ENCODE measurements at places on chromosomes 2 and 18. TPM values are rescaled to one million over a fixed set of nuclear protein-coding genes. Genes with fewer than 3 reads are reported as not detected.

The KIAA2012 gene
- 0.19 TPM for polyA plus RNA-seq

The TUBB8B gene
- polyA plus RNA-seq, result not detected

The DSG2 gene
- polyA plus RNA-seq, result 3.8 TPM

The DSG1 gene
- 0.88 TPM for polyA plus RNA-seq

The ARHGEF33 gene
- 1.6 TPM for polyA plus RNA-seq

The AGBL5 gene
- polyA plus RNA-seq, result 18.8 TPM

The COL5A2 gene
- polyA plus RNA-seq, result 348 TPM

The RETREG2 gene
- polyA plus RNA-seq, result 42.0 TPM

The ABCG8 gene
- 0.10 TPM for polyA plus RNA-seq

The ADRA2B gene
- 2.7 TPM for polyA plus RNA-seq

The SPHKAP gene
- 41.8 TPM for polyA plus RNA-seq

DNA sequence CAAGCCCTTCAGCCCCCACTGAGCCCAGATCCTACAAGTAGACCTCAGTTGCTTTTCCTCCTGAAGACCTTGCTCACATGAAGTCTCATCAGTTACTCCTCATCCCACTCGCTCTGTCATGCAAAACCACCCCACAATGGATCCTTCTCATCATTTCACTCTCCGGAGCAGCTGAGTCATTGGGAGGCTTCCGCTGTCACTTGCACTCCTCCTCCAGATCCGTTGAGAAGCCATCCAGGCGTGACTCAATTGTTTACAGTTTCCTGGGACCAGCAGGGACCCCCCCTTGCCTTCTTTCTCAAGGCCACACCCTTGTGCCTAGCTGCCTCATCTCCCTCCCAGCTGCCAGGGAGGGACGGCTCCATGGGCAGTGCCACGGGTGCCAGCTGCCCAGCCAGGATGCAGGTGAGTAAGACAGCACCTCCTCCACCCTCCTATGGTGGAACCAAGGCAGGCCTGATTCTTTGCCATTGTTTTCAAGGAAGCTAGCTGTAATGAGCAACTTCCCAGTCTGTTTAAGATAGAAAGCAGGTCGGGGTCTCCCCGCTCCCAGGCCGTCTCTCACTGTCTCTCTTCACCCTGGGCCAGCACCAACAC lies 16.3 kb downstream of the GPR55 start:
- no peak for DNase-seq

DNA sequence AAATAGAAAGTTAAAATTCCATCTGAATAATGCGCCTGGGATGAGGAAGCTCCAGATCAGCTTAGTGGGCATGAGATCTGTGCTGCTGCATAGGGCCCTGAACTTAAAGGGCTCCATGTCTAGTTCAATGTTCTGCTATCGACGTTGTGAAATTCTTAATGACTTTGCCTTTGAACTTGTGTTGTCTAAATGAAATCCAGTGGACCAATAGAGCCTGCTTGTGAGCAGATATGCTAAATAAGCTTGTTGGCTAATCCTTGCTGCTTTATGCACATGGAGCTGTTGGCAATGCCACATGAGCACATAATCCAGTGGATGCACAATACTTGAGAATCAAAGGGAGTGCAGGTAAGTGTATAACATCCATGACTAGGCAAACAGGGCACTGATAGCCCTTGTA lies 228.6 kb downstream of the TNS1 start:
- no peak for DNase-seq

DNA sequence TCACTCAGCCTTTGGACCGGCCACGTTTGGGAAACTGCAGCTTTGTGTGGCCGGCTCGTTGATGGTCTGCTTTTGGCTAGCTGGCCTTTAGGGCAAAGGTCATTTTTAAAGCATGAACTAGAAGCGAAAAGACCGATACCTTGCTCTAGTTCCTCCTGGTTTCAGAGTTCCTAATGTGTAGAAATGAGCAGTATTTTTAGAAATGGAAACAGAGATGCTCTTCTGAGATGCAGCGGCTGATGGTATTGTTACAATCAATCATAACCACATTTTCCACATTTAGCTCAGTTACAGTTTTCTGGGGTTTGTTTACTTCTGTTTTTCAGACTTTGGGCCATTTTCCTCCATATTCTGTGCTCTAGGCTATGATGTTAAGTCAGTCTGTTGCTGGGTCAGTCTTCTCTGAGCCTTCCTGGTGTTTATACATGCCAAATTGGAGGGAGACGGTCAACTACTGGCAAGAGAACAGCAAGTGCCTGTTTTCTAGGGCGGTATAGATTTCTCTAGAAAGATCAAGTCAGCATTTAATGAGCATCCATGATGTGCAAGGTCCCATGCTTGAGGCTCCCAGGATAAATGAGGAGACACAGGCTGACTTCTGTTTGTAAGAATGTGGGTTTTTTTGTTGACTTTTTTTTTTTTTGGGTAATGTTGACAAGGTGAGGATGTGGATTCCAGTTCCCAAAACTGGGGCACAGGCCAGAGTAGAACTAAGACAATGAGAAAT lies 28.0 kb downstream of the RNF144A start:
- no peak for DNase-seq

DNA sequence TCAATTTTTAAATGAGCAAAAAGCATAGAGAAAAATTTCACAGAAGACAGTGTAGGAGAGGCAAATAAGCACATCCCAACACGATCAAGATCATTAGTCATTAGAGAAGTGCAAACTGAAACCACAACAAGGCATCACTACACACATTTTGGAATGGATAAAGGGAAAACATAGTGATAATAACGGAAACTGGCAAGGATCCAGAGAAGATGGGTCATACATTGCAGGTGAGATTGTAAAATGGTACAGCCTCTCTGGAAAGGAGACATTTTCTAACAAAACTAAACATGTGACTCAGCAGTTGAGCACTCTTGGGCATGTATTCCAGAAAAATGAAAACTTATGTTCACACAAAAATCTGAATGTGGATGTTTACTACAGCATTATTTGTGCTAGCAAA lies 98.3 kb upstream of the TMEM17 start:
- DNase-seq, result no peak

DNA sequence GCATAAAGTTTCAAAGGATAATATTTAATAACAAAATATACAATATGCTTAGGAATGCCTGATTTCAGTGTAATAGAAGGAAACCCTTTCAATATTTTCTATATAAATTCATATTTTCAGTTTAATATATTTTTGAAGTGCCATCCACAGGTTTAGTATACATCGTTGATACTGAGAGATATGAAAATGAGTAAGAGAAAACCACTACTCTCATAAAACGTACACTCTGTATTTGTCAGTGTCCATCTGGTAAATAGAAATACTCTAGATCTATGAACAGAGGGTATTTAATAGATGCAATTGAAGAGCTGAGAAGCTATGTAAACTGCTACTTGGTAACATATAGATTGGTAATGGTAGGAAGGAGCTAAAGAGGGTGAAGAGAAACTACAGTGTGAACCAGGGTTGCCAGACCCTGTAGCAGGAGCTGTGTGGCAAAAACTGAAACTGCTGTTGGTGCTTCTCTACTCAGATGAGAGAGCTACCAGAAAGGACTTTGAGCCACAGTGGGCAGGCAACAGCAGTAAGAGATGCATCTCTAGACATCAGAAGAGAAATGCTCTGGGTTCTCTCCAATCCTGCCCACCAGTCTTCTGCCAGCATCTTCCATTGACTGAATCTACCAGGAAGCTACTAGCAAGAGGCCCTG lies 187.4 kb downstream of the CCDC102B start:
- no peak for DNase-seq

- no peak for DNase-seq
Measured at GRCh38 chr18:29840089-29840488, 1202.5 kb downstream of the DSC3 start.

GRCh38 chr2:30512243-30512886 lies 65.3 kb downstream of the LCLAT1 start:
- no peak for DNase-seq

GRCh38 chr2:102114851-102115497 lies 27.6 kb upstream of the IL1R1 start:
- DNase-seq, result no peak

GRCh38 chr2:206098471-206098870 lies 12.5 kb upstream of the INO80D start:
- no peak for DNase-seq

DNA sequence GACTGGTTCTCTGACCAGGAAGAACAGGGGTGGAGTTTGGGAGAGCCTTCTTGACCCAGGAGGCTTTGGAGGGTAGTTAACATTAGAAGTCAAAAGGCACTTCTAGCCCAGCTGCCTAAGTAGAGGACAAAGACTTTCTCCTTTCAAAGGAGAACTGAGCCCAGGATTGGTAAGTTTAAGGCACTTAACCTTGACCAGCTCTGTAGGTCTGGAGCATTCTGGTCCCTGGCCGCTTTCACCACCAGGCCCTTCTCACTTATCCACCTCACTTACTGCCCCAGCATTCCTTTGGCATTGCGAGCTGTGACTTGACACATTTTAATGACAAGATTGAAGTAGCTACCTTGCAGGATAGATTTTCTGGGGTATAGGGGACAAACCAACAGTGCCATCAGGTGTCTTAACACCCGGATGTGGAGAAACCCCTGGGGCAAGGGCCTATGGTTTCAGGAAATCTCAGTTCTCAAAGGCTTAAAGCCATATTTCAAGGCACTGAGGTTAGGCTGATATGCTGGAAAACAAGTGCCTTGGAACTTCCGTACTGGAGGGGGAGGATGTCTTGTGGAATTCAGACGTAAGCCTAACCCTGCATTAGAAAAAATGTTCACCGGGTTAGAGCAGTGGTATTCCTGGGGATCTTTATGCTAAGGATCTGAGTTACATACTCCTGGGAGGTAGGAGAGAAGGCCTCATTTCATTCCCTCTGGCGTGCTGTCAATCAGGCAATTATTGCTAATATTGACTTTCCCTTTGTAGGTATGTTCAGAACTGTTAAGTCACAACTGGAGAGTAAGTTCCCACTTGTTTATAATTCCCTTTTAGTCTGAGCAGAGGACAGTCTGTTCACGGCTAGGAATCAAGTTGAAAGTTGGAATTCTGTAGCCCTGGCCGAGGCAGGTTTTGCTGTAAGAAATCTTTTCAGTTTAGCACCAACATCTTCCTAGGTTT lies 4.3 kb downstream of the C2orf68 start:
- no peak for DNase-seq

DNA sequence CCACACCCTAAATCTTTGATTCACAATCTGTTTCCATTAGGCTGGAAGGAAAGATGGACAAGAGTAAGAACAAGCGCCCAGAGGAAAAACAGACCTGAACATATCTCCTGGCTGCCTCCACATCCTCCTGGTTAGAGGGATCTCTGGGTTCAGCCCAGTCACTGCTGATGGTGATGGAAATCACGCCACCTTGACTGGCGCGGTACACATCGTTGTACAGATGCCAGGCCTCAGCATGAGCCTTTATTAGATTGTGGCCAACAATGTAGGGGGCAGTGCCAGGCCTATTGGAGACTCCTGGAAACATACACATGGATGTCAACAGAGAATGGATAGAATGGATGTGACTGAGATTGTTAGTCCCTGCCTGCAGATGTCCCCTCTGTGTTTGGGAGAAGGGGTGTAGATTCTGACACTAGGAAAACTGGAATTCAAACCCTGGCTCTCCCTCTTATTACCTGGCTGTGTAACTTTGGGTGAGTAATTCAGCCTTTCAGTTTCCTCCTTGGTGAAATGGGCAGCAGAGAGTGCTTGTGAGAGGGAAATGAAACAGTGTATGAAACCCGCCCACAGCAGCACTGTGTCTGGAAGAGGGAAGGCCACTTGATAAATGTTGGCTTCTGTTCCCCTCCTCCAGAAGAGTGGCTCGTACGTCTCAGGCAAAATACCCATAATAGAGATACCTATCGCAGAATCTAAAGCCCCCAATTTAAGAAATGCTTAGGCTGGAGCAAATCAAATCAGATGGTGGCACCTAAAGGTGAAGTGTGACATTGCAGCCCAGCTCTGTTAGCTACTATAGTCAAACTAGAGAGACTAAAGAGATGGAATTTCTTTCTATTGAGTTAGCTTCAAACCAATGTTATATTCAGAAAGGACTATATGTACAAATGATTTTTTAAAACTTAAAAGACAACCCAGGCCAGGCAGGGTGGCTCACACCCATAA lies 36.2 kb downstream of the LCT start:
- no peak for DNase-seq

- no peak for DNase-seq
Measured at GRCh38 chr2:207040696-207041095, 101.4 kb downstream of the CPO start.

GRCh38 chr2:67996772-67997527 lies 65.9 kb downstream of the C1D start:
- no peak for DNase-seq

DNA sequence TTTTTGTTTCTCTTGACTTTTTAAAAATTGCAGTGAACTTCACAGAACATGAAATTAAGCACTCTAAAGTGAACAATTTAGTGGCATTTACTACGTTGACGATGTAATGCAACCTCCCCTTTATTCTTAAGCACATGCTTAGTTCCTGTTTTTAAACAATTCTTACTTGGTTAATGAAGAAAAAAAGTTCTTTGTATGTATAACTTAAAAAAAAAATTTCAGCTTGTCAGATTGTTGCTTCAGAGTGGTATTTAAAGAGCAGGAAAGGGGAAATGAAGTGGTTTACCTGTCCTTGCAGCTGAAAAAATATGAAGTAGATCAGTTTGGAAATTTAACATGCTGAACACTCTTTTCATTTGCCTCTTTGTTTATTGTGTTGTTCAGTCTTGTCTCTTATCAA lies 95.7 kb upstream of the RASGRP3 start:
- DNase-seq, result no peak

- no peak for DNase-seq
Measured at GRCh38 chr2:106039634-106040315, 154.3 kb downstream of the UXS1 start.

DNA sequence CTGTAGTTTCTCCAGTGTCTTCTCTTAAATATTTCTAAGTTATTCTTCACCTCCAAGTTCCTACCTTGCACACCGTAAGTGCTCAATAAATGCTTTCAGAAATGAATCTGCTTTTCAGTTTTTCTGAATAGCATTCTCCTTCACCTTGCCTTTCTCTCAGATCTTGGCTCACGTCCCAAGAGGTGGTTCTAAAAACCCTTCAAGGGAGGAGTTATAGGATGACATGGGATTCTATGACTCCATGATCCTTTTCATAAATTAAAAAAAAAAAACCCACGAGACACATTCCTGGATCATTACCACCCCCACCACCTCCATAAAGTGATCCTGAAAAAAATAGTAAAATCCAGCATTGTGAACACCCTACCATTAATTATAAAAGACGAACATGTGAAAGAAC lies 11.7 kb downstream of the KCTD1 start:
- DNase-seq, result no peak

- DNase-seq, result peak; percentile 46
Measured at GRCh38 chr18:77133835-77134496, 1.4 kb upstream of the MBP start.

- DNase-seq, result no peak
Measured at GRCh38 chr2:234468503-234468902, 28.4 kb downstream of the ARL4C start.

- no peak for DNase-seq
Measured at GRCh38 chr2:75324141-75324540, 124.8 kb upstream of the TACR1 start.

DNA sequence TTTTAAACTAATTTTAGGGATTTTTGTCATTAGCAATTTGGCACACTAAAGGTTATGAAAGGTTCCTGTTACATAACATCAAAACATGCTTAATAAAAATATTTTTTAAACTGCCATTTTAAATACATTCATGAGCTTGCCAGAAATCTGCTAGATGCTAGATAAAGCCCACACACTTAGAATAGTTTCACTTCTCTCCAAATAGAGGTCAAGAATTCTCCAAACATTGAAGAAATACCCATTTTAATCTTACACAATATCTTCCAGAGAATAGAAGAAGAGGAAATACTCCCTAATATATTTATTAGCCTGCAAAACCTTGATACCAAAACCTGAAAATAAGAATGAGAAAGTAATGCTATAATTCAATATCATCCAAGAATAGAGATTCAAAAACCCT lies 247.5 kb downstream of the PTH2R start:
- DNase-seq, result no peak
